Kidney capillary endothelial cell (primary cell): ENCODE measurements at places on chromosomes 4 and X.

DNA sequence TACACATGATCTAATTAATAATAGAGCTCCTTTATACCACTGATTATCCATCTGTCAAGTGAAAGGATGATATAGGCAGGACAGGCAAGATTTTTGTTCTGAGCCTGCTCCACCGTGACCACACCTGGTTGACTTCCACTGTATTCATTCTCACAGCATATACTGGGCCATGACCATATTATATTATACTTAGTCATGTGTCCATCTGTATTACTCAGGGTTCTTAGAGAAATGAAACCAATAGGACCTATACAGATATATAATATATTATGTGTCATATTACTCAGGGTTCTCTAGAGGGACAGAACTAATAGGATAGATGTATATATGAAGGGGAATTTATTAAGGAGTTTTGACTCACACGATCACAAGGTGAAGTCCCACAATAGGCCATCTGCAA, 675.1 kb downstream of the GRXCR1 start:
- DNase-seq = no peak

DNA sequence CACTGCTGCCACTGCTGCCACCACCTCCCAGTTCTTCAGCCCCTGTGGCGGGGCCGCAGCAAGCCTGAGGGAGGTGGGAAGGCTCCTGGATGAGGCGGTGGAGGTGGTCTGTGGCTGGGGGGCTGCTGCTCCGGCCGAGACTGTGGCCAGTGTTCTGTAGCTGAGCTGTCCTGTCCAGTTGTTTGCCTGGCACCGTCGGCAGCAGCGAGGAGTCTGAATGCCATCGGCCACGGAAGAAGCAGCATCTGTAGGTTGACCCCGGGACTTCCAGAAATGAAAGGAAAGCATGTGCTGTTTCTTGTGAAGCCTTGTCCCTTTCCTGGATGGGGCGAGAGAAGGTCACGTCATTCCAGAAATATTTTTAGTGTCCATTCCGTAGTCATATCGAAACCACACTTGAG, 3.3 kb downstream of the C4orf54 start:
- DNase-seq = peak; percentile 27

DNA sequence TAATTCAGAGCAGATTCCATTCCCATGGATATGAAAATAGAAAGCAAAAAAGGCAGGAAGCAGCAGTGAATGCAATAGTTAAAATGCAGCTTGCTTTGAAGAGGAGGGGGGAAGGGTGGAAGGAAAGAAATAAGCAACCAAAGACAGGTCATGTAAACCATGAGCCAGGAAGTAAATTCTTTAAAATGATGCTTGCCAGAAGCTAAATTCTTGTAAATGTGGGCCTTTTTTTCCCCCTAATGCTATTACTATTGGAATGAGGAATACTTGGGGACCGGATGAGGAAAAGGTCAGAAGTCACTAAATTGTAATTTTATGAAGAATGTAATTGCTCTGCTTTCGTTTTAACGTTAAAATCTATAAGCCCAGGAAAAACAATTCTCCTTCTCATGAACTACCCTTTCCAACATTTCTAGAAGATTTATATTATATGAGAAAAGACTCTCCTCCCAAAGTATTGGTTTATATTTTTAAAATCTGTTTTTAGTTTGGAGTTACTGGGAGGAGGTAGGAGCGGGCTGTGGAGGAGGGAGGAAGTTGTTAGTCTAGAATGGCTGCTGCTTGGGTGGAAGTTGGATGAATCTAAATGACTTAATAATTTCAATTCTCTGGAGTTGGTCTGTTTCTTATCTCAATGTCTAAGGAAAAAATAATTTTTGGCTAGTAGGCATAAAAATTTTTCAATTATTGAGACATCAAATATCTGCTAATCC, 77.6 kb upstream of the PCDH18 start:
- DNase-seq = no peak

GRCh38 chr4:6916587-6917460, 7.2 kb downstream of the TBC1D14 start:
- no peak for DNase-seq

DNA sequence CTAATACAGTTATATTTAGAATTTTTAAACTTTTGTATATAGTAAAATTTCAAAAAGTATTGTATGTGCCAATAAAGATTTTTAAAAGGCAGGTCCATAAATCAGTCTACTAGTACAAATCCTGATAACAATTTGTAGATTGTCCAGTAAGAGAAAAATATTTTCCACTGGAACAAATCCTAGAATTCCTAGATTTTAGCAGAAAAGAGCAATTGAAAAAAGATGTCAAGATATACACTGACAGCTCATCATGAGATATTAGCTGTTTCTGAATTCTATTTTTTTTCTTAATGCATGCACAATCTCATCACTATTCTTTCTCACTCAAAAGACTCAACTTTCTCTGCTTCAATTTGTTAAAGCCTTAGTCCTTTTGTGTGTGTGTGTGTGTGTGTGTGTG, 289.2 kb upstream of the MAD2L1 start:
- DNase-seq = no peak

DNA sequence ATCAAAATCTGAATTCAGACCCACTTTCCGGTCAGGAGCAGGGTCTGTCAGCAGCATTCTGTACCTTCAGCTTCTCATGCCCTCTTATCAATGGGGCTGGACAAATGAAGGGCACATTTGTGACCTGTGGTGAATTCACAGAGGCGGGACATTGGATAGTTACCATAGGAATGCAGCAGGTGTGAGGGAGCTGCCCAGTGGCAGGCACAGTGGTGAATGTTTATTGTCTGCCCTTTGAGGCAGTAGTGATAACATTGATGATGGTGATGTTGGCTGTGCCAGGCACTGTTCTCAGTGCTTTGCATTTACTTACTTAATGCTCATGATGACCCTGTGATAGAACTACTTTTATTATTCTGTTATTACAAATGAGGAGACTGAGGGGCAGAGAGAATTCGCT, 101.2 kb upstream of the KIT start:
- DNase-seq = no peak

DNA sequence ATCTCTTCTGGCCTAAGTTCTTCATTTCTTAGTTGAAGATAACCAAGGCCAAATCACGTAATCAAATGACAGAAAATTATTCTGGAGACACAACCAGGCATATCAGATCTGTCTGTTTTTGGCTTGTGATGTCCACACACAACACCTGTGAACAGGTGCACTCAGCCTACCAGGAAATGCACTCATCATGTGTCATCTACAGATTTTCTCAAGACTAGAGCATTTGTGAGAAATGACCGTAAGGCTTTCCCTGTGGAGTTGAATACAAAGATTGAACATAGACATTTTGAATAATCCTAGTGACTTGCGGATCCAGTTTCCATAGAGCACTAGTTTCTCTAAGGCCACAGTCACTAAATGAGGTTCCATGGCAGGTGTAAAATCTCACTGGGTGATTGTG, 26.7 kb upstream of the CXCL8 start:
- DNase-seq = no peak

DNA sequence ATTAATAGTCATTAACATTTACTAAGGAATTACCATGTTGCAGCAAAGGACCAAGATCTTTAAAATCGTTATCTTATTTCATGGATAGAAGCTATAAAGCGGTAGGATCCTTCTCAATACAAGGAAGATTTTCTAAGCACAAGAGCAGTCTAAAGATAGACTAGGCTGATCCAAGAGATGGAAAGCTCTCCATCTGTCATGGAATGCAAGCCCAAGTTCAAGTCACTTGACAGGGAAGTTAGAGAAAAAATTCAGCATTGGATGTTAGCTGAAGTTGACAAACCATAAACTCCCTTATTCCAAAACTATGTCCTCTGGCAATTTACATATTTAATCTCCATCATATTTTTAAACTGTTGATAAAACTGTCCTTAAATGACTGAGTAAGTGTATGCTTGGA, 177.7 kb downstream of the LDB2 start:
- no peak for DNase-seq

GRCh38 chr4:132332932-132333723, 816.0 kb upstream of the PCDH10 start:
- DNase-seq = no peak

DNA sequence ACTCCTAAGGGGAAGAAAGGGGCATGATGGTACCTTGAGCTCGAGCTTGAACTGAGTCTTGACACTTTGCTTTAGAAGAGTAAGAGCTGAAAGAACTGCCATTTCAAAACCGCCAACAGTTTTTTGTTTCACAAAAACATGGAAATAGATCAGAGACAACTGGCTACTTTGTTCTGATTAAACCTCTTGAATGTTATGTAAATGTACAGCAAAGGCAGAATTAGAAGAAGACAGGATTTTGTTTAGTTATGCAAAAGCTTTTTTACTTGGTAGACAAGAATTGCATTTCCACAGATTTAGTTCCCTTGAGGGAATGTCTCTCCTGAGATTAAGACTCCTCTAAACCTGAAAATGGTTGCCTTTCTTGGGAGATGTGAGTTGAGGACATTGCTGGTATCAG, 33.3 kb upstream of the STPG2 start:
- DNase-seq = no peak

GRCh38 chrX:44019911-44020310, 46.7 kb upstream of the NDP start:
- DNase-seq = no peak

DNA sequence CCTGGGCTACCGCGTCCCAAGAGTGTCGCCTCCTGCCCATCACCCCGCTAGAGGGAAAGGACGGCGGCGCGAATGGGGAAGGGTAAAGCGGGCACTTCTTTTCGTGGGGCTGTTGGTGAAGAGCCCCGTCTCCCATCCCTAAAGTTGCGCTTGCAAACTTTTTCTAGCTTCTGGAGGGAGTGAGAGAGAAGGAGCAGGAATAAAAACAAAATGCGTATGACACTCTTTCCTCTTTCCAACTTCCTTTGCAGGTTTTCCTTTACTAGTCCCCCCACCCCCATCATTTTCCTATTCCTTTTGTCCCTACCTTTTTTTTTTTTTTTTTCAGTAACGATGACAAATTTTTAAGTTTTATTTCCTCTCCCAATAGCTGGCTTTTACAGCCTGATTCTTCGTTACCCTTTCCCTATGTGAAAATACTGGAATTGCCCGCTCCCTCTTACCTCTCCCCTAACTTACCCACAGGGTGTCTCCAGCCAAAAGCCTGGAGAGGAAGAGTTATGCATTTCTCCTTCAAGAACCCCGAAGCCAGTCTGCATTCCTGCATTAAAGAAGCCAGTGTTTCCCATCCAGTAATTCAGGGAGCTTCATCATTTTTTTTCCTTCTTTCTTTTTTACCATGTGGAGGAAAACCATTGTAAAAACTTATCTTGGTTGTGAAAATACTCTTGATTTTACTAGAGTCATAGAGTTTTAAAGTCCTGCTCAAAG, 613 bp upstream of the ARSJ start:
- no peak for DNase-seq

DNA sequence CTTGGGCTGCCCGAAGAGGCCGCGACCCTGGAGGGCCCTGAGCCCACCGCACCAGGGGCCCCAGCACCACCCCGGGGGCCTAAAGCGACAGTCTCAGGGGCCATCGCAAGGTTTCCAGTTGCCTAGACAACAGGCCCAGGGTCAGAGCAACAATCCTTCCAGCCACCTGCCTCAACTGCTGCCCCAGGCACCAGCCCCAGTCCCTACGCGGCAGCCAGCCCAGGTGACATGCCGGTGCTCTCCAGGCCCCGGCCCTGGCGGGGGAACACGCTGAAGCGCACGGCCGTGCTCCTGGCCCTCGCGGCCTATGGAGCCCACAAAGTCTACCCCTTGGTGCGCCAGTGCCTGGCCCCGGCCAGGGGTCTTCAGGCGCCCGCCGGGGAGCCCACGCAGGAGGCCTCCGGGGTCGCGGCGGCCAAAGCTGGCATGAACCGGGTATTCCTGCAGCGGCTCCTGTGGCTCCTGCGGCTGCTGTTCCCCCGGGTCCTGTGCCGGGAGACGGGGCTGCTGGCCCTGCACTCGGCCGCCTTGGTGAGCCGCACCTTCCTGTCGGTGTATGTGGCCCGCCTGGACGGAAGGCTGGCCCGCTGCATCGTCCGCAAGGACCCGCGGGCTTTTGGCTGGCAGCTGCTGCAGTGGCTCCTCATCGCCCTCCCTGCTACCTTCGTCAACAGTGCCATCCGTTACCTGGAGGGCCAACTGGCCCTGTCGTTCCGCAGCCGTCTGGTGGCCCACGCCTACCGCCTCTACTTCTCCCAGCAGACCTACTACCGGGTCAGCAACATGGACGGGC, 579 bp downstream of the ABCD1 start:
- DNase-seq = no peak

- DNase-seq = no peak
These were observed 71.8 kb upstream of the PTPN13 start for GRCh38 chr4:86522349-86522748.

DNA sequence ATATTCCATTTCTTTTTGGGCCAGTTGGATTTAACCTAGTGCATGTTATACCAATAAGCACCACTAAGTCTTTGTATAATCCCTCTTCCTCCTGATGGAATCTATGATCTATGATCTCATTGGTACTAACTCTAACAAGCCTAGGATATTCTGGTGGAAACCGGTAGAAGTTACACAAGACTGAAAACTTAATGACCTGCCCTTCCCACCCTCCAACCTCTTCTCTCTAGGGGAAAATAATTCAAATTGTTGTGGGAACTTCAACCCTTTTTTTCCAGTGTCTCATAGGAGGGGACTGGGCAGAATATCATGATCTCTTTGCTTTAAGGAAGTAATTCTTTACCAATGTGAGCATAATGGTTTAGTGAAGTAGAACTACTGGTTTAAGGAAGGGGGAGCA, 289.5 kb upstream of the BOD1L1 start:
- DNase-seq = no peak

DNA sequence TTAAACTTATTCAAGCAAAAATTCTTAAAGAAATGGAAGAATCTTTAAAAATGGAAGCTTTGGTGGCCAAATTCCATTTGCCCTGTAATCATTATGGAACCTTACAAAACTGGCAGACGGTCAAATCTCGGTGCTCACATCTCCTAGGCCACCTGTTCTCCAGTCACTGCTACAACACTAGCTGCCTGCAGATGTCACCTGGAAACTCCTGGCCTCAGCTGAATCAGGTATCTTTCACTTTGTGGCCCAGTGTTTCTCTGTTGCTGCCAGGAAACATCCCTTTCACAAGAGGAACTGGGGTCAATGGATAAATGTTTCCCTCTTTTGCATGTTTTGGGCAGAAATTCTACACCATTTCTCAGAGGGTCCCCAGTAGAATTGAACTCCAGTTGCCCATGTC, 4.2 kb upstream of the CXCL3 start:
- no peak for DNase-seq

- no peak for DNase-seq
These were observed 38.9 kb downstream of the IGFBP7 start for GRCh38 chr4:57071326-57071725.

- DNase-seq = peak; percentile 29
These were observed 29.0 kb upstream of the SMAD1 start for GRCh38 chr4:145452447-145453162.

DNA sequence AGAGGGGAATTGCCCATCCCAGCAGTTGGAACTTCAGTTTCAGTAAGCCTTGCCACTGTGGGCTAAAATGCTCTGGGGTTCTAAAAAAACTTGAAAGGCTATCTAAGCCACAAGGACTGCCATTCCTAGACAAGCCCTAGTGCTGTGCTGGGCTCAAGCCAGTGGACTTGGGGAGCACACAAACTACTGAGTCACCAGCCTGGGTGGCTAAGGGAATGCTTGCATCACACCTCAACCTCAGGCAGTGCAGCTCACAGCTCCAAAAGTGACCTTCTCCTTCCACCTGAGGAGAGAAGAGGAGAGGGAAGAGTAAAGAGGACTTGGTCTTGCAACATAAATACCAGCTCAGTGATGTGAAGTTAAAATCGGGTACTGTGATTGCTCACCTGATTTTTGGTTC, 116.7 kb upstream of the GLRA2 start:
- no peak for DNase-seq
